CD4-positive, alpha-beta T cell (primary cell): ENCODE measurements at places on chromosomes 11 and 22.

- no peak for DNase-seq
Observed at GRCh38 chr11:69219991-69220390, 64.3 kb downstream of the SMIM38 start.

GRCh38 chr11:75375626-75376025, 23.7 kb upstream of the RPS3 start:
- DNase-seq = no peak

DNA sequence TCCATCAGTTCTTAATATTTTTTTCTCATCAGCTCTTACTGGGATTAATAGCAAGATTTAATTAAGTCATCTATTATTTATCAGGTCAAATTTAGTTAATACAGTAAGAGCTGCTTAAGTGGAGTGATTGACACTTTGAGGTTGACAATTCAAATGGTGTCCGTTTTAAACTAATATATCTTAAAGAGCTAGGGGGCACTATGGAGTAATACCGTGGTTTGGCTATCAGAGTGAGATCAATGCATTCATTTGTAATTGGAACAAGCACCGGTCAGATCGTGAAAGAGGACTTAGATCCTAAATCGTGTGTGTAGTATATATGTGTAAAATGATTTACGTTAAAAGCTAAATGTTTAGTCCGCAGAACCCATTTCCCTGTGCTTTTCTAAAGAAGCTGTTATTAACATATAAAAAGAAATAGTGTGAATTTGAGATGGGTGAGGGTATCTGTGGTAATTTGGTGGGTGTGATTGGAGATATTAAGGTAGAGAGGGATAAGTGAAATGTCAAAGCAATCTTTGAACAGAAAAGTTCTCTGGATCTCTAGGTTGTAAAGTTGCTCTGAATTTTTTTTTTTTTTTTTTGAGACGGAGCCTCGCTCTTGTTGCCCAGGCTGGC, 2.3 kb downstream of the SIK2 start:
- DNase-seq = no peak

DNA sequence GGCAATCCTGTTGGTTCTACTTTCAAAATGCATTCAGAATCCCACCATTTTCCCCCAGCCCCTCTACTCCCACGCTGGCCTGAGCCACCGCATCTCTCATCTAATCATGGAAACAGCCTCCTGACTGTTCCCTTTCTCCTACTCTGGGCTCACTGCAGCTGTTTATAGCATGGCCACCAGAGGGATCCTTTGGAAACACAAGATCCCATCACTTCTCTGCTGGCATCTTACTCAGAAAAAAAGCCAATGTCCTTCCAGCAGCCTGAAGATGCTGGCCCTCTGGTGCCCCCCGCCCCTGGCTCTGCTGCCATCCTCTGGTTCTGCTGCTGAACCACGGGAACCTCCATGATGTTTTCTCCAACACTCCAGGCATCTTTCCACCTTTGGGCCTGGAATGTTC, 11.1 kb downstream of the MS4A8 start:
- no peak for DNase-seq

DNA sequence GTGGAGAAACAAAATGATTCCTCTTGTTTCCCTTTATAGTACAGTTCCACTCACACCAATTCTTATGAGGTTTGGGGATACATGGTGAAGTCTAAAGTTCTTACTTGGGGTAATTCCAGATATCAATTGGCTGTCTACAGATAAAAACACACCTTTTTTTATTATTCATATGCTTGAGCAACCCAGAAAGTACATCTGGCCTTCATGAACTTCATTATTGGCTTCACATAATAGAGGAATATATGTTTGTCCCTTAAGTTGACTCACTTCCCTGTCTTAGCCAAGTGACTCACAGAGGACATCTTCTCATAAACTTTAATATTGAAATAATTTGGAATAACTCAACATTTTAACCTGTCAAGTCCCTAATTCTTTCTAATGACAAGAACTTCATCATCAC, 36.3 kb upstream of the SOX6 start:
- no peak for DNase-seq

DNA sequence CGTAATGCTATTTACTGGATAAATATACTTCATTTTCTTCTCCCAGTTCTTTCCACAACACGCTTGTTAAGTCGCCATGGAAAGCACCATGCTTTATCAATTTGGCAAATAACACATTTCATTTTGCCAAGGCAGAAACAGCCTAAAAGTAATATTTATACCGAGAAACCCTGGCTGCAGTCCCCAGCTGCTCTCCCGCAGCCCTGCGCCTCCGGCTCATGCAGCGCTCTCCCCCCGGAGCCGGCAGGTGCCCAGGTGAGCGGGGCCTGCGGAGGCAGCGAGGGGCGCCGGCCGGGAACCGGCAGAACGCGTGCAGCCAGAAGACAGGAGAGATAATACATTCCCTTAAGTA, 681 bp upstream of the ARHGEF12 start:
- no peak for DNase-seq

DNA sequence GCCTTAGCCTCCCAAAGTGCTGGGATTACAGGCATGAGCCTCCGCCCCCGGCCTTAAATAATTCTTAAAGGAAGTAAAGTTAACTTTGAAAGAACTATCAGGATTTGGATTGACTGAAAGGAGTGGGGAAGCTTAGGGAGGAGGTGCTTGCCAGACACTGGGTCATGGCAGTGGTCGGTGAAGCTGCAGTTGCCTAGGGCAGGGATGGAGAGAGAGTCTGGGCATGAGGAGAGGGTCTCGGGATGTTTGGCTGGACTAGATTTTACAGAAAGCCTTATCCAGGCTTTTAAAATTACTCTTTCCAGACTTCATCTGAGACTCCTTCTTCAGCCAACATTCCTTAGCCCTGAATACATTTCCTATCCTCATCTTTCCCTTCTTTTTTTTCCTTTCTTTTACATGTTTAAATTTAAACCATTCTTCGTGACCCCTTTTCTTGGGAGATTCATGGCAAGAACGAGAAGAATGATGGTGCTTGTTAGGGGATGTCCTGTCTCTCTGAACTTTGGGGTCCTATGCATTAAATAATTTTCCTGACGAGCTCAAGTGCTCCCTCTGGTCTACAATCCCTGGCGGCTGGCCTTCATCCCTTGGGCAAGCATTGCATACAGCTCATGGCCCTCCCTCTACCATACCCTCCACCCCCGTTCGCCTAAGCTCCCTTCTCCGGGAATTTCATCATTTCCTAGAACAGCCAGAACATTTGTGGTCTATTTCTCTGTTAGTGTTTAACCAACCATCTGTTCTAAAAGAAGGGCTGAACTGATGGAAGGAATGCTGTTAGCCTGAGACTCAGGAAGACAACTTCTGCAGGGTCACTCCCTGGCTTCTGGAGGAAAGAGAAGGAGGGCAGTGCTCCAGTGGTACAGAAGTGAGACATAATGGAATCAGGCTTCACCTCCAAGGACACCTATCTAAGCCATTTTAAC, at the start of gene NNMT:
NNMT (plus strand) TSS at position 724 of the 929 bp plus-strand sequence; CDS start at position 882, 158 bp downstream.
- no peak for DNase-seq
